PC-3 (cell line): ENCODE measurements at places on chromosomes 12 and 14. TPM values are rescaled to one million over a fixed set of nuclear protein-coding genes. Genes with fewer than 3 reads are reported as not detected.

Gene SIX1
- total RNA-seq = 16.5 and 18.2 TPM in 2 replicates

Gene NID2
- 2.5 and 3.1 TPM in 2 replicates for total RNA-seq

- no peaks in the 10 kb centered on the region for H3K27me3 ChIP-seq
- no peak overlapping the region for H3K27ac ChIP-seq
- no peaks in the 10 kb centered on the region for H3K4me1 ChIP-seq
- no peaks in the 10 kb centered on the region for H3K36me3 ChIP-seq
Measured at GRCh38 chr14:94102768-94103482, 7.6 kb upstream of the IFI27 start.

DNA sequence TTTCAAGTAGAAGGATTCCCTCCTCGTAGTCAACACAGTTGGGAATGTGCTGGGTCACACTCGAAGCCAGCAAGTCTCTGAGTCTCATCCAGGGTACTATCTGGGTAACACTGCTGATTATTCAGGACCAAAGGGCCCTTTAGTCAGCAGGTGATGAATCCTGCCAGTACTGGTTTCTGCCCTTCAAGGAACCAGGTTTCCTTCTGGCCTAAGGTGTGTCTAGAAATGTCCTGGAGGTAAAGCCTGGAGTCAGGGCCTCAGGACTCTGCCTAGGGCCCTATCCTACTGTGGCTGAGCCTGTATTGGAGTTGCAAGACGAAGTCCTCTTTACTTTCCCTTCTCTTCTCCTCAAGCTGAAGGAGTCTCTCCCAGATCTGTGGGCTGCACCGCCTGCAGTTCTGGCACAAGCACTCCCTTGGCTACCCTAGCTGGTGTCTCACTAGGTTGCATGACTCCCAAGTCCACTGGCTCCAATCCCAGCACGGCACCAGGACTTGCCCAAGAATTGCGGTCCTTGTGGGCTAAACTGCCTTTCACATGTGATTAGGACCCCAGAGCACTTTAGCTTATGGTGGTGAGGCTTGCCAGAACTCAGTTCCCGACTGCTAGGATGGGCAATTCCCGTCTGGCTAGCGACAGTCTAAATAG lies 193.7 kb upstream of the PDE3A start:
- no peaks in the 10 kb centered on the region for H3K27me3 ChIP-seq
- no peak for DNase-seq
- no peak overlapping the region for H3K4me3 ChIP-seq
- no peaks in the 10 kb centered on the region for H3K36me3 ChIP-seq
- H3K27ac ChIP-seq = no peak overlapping the region

DNA sequence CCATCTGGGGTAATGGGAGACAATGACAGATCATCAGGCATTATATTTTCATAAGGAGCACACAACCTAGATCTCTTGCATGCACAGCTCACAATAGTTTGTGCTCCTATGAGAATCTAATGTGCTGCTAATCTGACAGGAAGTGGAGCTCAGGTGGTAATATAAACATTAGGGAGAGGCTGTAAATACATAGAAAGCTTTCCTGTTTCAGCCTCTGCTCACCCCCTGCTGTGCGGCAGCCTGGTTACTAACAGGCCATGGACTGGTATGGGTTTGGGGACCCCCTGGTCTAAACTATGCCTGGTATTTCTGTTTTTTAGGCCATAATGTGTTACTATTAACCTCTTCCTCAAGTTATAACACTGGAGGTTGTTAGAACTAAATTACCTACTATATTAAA lies 1373.7 kb downstream of the LRFN5 start:
- no peak for DNase-seq
- H3K27me3 ChIP-seq = no peaks in the 10 kb centered on the region
- no peak overlapping the region for H3K27ac ChIP-seq
- no peak overlapping the region for H3K4me3 ChIP-seq
- no peaks in the 10 kb centered on the region for H3K4me1 ChIP-seq
- H3K36me3 ChIP-seq = no peaks in the 10 kb centered on the region

GRCh38 chr14:100140452-100141078 lies 18.9 kb downstream of the DEGS2 start:
- no peak for DNase-seq
- no peaks in the 10 kb centered on the region for H3K36me3 ChIP-seq

GRCh38 chr14:90981636-90982035 lies 78.8 kb downstream of the RPS6KA5 start:
- peaks cover 4% of the 10 kb centered on the region for H3K4me1 ChIP-seq
- no peak overlapping the region for H3K4me3 ChIP-seq
- no peak for DNase-seq
- H3K27me3 ChIP-seq = no peaks in the 10 kb centered on the region
- no peak overlapping the region for H3K27ac ChIP-seq
- H3K36me3 ChIP-seq = no peaks in the 10 kb centered on the region

- no peaks in the 10 kb centered on the region for H3K4me1 ChIP-seq
- H3K4me3 ChIP-seq = no peak overlapping the region
- H3K27ac ChIP-seq = no peak overlapping the region
- no peak for DNase-seq
- H3K27me3 ChIP-seq = peaks cover 22% of the 10 kb centered on the region; the same call in 1 of the 2 replicates
Measured at GRCh38 chr12:4943067-4943937, 33.6 kb downstream of the KCNA1 start.
